ENCODE measurements at places on chromosomes 6 and 20.

DNA sequence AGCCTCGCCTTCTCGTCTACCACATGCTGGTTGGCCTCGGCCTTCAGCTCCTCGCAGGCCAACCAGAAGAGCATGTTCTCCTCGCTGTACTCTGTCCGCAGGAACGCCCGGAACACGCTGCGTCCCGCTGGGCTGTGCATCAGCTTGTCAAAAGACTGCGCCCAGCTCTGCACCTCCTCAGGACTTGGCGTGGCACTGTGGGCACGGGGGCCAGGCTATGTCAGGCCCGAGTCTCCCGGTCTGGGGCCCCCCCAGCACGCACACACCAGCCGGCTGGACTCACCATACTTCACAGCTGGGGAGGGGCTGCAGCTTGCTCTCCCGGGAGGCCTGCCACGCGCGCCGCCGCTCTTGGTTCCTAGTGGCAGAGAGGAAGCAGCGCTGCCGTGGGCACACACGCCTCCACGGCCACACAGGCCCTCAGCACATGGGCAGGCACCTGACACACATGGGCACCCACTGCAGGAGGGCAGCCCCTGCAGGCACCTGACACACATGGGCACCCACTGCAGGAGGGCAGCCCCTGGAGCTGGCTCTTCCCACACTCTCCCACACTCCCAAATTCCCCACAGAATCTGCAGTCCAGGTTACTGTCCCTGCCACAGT is 5.0 kb downstream of the RGS19 start:
- DNase-seq, result no peak

DNA sequence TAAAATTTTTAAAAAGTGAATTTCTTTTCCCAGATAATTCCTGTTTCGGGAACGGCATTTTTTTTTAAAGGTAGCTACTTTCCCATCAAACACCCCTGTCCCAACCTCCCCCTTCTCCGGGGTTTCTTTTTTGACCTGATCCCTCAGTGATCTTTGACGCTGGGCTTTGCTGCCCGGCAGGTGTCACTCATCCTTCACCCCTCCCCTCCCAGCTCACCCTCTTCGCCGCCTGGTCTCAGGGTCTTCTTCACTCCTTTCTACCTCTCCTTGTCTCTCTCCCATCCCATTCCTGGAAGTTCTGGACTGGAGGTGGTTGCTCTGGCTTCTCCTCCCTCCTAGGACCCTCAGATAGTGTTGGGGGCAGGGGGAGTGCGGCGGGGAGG is 329 bp upstream of the GPR6 start:
- no peak for DNase-seq

GRCh38 chr6:24032896-24033688 is 92.9 kb upstream of the NRSN1 start:
- no peak for DNase-seq

DNA sequence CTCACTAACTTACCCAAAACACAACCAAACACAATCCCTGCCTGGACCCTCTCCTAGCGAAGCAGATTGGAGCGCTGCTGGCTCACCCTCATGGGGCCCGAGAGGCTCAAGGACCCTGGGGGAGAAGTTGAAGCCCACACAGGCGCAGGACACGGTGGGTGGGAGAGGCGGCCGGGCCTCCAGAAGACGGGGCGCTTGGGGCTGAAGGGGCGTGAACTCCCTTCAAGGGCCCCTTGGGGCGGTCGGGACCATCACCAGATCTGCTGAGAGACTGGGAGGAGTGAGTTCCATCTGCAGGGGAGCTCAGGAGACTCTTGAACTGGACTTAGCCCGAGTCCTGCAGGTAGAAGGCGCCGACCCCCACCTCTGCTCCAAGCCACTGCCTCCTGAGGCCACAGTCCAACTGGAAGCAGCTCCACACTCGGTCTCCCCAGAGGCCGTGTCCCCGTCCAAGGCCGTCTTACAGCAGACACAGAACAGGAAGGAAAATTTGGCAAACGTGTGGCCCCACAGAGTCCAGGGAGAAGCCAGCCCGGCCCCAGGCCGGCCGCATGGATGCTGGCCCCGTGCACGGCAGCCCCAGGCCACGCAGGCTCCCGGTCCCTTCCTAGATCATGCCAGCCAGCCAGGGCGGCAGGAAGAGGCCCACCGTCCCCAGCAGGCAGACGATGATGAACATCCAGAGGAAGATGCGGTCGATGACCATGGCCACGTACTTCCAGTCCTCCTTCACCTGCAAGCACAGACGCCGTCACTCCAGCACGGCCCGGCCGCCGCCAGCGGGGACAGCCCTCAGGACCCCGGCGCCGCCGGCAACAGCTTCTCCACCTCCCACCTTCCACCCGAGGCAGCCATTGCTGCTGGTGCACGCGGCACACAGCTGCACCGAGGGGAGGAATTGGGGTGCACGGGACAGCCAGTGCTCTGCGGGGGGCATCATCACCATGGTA is 14.7 kb downstream of the CHRNA4 start:
- no peak for DNase-seq

DNA sequence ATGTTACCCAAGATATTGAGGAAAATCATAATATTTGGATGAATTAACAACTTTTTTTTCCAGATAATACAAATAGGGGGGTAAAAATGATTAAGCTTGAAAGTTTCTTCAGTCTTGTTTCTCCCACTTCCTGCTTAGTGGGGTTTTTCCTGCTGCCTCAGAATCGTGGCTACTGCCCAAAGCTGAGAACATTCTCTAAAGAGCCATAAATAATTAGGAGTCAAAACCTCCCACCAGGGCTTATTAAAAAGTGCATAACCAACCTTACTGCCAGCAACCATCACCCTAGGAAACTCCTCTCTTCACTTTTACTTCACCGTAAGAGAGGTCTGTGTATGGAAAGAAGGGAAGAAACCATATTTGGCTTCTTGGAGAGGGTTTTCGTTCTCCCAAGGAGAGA is 9.0 kb upstream of the LCA5 start:
- DNase-seq, result no peak

GRCh38 chr6:157714153-157714490 is 108.9 kb upstream of the SNX9 start:
- DNase-seq, result no peak

GRCh38 chr6:11094411-11094851 is 797 bp downstream of the SMIM13 start:
- peak; percentile 14 for DNase-seq

GRCh38 chr6:81589465-81590313 is 162.8 kb downstream of the TENT5A start:
- no peak for DNase-seq

GRCh38 chr6:159121486-159121885 is 47.7 kb upstream of the FNDC1 start:
- DNase-seq, result no peak

- peak; percentile 24 for DNase-seq
These were observed 209.7 kb downstream of the FARS2 start for GRCh38 chr6:5471044-5471443.

DNA sequence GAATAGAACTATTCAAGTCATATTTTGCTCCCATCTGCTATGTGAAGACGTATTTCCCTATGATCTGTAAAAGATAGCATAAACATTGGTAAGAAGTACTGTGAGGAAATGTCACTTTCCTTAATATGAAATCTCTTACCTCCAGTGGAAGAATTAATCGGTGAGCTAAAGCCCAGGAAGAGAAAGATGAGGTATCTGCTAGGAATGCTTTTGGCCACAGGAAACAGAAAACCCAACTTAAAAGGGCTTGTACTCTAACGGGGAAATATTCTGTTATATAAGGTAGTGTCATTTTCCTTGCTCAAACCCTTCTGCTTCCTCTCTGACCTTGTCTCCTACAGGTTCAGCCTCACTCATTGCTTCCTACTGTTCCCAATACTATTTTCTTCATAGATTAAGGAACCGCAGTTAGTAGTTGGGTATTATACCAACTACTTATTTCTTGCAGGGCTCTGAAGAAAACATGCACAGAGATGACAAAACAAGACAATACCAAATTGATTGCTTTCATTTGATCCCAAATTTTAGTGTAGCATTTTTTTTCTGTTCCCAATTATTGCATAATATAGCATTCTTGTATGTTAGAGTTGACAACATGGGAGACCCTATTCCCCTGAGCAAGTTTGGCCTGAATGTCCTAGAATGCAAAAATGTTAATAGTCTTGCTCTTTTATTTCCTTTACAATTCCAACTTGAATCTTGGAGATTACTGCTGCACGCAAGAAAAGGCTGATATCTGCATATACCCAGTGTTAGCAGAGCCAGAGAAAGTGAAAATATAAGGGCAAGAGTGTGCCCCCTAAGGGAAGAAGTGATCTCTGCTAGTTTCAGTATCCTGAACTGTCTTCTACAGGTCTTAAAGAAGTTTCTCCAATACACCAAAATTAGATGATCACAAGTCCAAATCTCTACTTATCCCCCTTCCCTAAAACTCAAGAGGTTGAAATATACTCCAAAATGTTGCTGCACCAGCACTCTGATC is 65.3 kb downstream of the AFG1L start:
- no peak for DNase-seq
